HepG2 (cell line): ENCODE measurements at places on chromosomes 1 and 21. TPM values are rescaled to one million over a fixed set of nuclear protein-coding genes. Genes with fewer than 3 reads are reported as not detected.

Gene PRKACB
- 5.8 and 7.7 TPM in 2 replicates for total RNA-seq

- H3K27ac ChIP-seq: no peak overlapping the region
- no peak for DNase-seq
- H3K27me3 ChIP-seq: no peaks in the 10 kb centered on the region
- no peak overlapping the region for H3K4me3 ChIP-seq
- H3K36me3 ChIP-seq: no peaks in the 10 kb centered on the region
These were observed 31.1 kb downstream of the KLHDC7A start for GRCh38 chr1:18511874-18512150.

Gene C1orf141
- total RNA-seq: not detected in 2 replicates

Gene LAMB3
- total RNA-seq: 0.10 and 0.24 TPM in 2 replicates

Gene BSND
- total RNA-seq: not detected in 2 replicates

GRCh38 chr21:42567861-42568260 lies 54.2 kb downstream of the SLC37A1 start:
- H3K27me3 ChIP-seq: peaks cover 2% of the 10 kb centered on the region
- H3K4me3 ChIP-seq: no peak overlapping the region
- no peaks in the 10 kb centered on the region for H3K36me3 ChIP-seq
- H3K4me1 ChIP-seq: peaks cover 4% of the 10 kb centered on the region
- DNase-seq: no peak

GRCh38 chr1:50562106-50562505 lies 138.9 kb upstream of the DMRTA2 start:
- no peaks in the 10 kb centered on the region; the same call in 1 of the 2 replicates for H3K27me3 ChIP-seq
- no peak overlapping the region for H3K4me3 ChIP-seq
- no peak for DNase-seq
- no peak overlapping the region for H3K27ac ChIP-seq
- H3K4me1 ChIP-seq: no peaks in the 10 kb centered on the region

- no peak for DNase-seq
- no peak overlapping the region for H3K27ac ChIP-seq
- no peaks in the 10 kb centered on the region for H3K27me3 ChIP-seq
- no peaks in the 10 kb centered on the region for H3K36me3 ChIP-seq
- peaks cover 92% of the 10 kb centered on the region for H3K4me1 ChIP-seq
These were observed 121.6 kb upstream of the IRF2BP2 start for GRCh38 chr1:234731569-234732085.

GRCh38 chr1:56824938-56825337 lies 5.7 kb upstream of the FYB2 start:
- peaks cover 33% of the 10 kb centered on the region for H3K4me1 ChIP-seq
- H3K27me3 ChIP-seq: no peaks in the 10 kb centered on the region
- no peak overlapping the region for H3K27ac ChIP-seq
- H3K4me3 ChIP-seq: no peak overlapping the region

DNA sequence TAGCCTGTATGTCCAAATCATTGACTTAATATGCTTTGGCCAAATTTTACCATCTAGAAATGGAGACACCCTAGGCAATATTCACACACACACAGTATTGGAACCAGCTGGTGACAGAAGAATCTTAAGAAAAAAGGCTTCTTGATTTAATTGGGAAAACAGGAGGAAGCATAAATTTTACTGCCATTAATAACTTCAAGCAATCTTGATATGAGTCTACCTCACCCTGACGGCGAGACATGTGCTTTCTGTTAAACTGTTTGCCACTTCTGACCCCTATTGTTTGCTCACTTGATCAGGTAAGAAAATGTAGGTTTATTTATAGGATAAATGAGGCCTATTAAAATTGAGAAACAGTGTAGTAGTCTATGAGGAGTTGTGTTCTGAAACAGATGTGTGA lies 73.2 kb downstream of the KIFAP3 start:
- H3K36me3 ChIP-seq: no peaks in the 10 kb centered on the region
- DNase-seq: no peak
- H3K27ac ChIP-seq: no peak overlapping the region
- no peaks in the 10 kb centered on the region for H3K4me1 ChIP-seq

DNA sequence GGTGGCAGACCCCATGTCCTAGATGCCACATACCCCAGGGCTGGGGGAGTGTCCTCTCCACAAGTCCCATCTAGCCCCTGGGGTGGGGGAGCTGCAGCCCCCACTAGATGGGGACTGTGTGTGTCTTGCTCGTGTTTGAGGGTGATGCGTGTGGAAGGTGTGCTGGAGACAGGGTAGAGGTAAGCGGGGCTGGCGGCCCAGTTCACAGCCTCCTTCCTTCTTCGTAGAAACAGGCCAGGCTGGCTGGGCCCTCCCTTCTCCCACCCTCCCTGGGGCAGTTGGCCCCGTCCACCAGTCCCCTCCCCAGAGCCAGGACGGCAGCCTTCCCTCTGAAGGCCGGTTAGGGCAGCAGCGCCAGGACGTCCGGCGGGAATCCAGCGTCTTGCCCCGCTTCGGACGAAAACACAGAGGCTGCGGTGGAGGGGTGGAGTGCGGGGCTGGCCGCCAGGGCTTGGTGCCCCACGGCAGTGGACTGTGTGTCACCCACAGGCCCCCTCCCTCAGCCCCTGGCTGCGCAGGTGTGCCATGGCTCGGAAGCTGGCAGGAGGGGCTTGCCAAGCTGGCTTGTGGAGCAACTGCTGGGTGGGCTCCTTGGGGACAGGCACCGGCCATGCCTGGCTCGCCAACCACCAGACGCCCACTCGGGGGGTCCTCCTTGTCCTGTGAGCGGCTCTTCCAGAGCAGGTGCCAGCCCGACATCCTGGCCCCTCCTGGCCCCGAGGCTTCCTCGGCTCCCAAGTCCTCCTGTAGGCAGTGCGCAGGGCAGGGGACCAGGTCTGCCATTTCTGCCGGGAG lies 3.6 kb downstream of the PRDM16 start:
- H3K27me3 ChIP-seq: peaks cover 6% of the 10 kb centered on the region
- no peak for DNase-seq

DNA sequence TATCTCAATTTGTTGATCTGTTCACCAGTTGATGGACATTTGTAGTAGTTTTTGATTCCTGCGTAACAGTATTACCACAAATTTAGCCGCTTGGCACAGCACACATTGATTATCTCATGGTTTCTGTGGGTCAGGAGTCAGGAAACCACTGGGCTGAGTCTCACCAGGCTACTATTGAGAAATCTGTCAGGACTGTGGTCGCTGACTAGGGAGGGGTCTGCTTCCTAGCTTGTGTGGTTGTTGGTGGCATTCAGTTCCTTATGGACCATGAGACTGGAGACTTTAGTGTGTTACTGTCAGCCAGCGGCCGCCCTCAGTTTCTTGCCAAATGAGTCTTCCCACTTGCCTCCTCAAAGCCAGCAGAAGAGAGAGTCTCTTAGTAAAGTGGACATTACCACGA lies 9.8 kb downstream of the PEX14 start:
- H3K4me1 ChIP-seq: peaks cover 11% of the 10 kb centered on the region
- H3K27ac ChIP-seq: no peak overlapping the region
- H3K4me3 ChIP-seq: no peak overlapping the region
- DNase-seq: no peak

GRCh38 chr1:24385160-24385940 lies 28.2 kb downstream of the STPG1 start:
- DNase-seq: no peak
- H3K27me3 ChIP-seq: no peaks in the 10 kb centered on the region
- H3K36me3 ChIP-seq: no peaks in the 10 kb centered on the region
- no peak overlapping the region for H3K4me3 ChIP-seq

DNA sequence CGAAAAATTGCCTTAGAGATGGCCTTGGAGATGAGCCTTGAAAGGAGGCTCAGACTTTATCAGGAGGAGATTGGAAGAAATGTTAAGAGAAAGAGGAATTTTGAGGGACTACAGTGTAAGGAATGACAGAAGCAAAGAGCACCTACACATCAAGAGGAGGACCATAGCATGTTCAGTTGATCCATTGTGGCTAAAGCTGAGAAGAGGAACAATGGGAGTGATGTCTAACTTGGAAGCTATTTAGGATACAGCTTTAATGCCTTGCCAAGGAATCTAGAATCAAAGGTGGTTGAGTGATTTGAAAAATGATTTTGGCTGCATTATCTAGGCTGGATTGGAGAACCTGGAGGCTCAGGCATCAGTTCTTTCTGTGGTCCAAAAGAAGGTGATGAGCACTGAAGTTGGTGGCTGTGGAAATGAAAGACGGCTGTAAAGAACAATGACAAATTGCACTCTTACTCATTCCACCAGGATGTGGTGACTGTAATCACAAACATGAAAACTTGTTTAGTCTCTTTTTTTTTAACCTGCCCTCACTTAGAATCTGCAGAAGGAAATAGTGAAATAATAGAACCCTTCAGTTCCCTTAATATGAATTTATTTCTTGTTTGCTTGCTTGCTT lies 11.3 kb downstream of the FAM20B start:
- peaks cover 44% of the 10 kb centered on the region for H3K4me1 ChIP-seq
- DNase-seq: no peak
- no peaks in the 10 kb centered on the region for H3K36me3 ChIP-seq
- H3K27ac ChIP-seq: no peak overlapping the region
- no peaks in the 10 kb centered on the region for H3K27me3 ChIP-seq

GRCh38 chr1:221182791-221183533 lies 303.7 kb downstream of the HLX start:
- no peak overlapping the region for H3K27ac ChIP-seq
- no peaks in the 10 kb centered on the region for H3K27me3 ChIP-seq
- H3K4me1 ChIP-seq: no peaks in the 10 kb centered on the region
- no peak overlapping the region for H3K4me3 ChIP-seq
- no peak for DNase-seq
- H3K36me3 ChIP-seq: no peaks in the 10 kb centered on the region

GRCh38 chr1:239814306-239814881 lies 277.3 kb upstream of the FMN2 start:
- no peaks in the 10 kb centered on the region for H3K27me3 ChIP-seq
- no peak overlapping the region for H3K27ac ChIP-seq
- H3K4me1 ChIP-seq: no peaks in the 10 kb centered on the region
- peak; percentile 2 for DNase-seq
- no peak overlapping the region for H3K4me3 ChIP-seq

DNA sequence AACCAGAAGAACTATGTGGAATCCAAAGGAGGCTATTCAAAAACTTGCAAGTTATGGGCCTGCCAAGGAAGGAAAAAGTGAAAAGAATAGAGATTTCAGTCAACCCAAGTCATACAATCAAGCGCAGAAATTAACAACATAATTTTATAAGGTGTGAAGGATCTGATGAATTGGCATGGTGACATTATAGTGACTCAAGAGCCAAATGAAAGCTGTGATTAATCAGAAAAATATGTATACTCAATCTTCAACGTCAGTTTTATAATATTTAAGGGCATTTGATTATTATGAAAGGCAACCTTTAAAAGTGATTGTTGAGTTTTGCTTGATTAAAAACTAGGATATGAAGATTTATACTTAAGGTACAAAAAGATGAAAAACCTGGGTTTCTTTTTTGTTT lies 37.8 kb upstream of the THEM4 start:
- DNase-seq: no peak
- no peaks in the 10 kb centered on the region; the same call in 1 of the 2 replicates for H3K27me3 ChIP-seq
- H3K4me3 ChIP-seq: no peak overlapping the region
- no peak overlapping the region for H3K27ac ChIP-seq

Gene EDARADD
- not detected in 2 replicates for total RNA-seq

DNA sequence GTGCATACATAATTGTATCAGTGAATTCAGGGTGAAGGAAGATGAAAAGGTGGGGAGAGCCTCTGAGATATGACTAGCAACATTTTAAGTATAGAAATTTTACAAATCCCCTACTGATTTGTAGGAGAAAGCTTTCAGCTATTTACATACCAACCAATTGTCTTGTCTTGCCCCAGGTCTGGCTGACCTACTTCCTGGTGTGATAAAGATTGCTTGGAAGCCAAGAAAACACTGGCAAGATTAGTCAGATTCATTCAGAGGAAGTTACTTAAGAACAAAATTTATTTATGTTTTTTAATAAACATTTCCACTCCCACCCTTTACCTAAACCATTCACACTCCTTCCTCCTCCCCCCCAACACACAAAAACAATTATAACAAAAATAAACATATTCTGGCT lies 17.5 kb downstream of the PTGS2 start:
- H3K4me1 ChIP-seq: no peaks in the 10 kb centered on the region
- H3K36me3 ChIP-seq: no peaks in the 10 kb centered on the region
- H3K4me3 ChIP-seq: no peak overlapping the region

DNA sequence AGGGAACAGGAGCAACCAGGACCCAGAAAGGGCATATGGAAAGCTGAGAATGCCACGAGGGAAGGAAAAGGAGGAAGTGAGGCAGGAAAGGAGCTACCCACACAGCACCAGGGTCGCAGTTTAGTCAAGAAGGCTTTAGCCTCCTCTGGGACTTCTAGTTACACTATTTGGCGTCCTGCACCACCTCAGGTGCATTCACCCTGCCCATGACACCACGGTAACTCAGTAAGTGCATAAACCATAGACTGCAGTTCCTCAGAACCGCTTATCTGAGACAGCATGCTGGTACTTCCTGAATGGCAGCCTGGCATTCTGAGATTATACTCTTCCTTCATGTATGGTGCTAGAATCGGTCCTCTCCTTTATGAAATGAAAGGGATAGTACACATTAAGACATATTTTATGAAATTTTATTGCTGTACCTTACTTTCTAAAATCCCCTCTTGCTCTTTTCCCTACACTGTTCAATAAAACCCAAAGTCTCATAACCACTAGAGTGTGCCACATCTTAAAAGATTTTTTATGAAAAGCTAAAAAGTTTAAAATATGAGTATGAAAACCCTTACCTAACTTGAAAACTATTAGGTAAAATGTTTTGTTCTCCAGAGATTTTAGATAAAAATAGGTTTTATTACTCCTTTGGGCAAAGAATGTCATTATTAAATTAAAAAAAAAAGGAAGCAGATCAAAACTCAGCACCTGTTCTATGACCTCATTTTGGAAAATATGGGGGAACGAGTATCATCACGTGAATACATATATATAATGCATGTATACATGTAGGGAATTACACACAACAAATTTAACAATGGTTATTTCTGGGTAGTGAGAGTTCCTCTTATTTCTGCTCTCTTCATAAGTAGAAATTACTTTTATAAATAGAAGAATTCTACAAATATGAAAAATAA lies 67.3 kb downstream of the VAV3 start:
- no peaks in the 10 kb centered on the region for H3K4me1 ChIP-seq
- H3K27me3 ChIP-seq: no peaks in the 10 kb centered on the region; the same call in 1 of the 2 replicates
- DNase-seq: no peak
- H3K4me3 ChIP-seq: no peak overlapping the region
- H3K36me3 ChIP-seq: no peaks in the 10 kb centered on the region

DNA sequence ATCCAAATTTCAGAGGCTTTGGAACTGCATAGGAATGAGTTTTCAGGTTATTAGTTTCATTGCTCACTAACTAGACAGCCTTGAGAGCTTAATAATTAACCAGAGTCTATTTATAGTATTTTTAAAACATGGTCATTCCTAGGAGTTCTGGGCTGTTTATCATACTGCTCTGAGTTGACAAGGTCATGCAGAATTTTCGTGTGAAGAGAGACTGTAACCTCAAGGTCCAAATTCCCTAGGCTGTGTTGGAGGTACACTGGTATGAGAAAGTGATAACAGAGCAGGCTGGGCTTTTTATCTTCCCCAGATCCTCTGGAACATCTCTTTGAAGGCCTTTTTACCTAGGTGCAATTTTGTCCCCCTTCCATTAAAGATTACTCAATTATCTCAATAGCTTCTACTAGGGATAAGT lies 736.3 kb downstream of the LTN1 start:
- H3K36me3 ChIP-seq: no peaks in the 10 kb centered on the region
- no peaks in the 10 kb centered on the region for H3K27me3 ChIP-seq
- peaks cover 36% of the 10 kb centered on the region for H3K4me1 ChIP-seq
